DMS79 (cell line): ENCODE measurements at places on chromosomes 7 and 10.
A peak's percentile ranks its signal among the peaks of the same experiment; 100 is the strongest.

- DNase-seq: no peak
Observed at GRCh38 chr7:91098566-91098965, 165.7 kb upstream of the FZD1 start.

GRCh38 chr7:54141576-54141975 is 400.6 kb upstream of the VSTM2A start:
- no peak for DNase-seq

- DNase-seq: peak; percentile 9
Observed at GRCh38 chr7:85851571-85852193, 664.8 kb upstream of the SEMA3D start.

GRCh38 chr10:73206385-73206784 is 38.5 kb downstream of the FAM149B1 start:
- DNase-seq: no peak

GRCh38 chr7:20783700-20784387 is 2.8 kb downstream of the SP8 start:
- DNase-seq: no peak

GRCh38 chr10:103100620-103101019 is 92.5 kb downstream of the NT5C2 start:
- no peak for DNase-seq

DNA sequence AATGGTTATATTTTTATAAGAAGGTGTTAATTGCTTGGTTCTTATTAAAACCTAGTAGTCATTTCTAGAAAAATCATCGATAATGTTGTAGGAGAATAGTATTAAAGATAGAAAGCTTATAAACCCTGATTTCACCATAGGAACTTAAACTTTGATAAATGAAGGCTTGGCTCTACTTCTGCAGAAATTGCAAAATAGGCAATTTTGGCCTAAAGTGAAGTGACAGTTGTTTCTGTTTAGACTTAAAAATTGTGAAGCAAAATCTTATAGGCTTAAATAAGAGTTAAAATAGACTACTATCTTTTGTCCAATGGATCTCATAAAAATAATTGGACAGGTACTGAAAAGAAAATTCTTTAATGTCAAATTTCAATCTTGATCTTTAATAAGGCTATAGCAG is 321.6 kb upstream of the FZD8 start:
- no peak for DNase-seq

DNA sequence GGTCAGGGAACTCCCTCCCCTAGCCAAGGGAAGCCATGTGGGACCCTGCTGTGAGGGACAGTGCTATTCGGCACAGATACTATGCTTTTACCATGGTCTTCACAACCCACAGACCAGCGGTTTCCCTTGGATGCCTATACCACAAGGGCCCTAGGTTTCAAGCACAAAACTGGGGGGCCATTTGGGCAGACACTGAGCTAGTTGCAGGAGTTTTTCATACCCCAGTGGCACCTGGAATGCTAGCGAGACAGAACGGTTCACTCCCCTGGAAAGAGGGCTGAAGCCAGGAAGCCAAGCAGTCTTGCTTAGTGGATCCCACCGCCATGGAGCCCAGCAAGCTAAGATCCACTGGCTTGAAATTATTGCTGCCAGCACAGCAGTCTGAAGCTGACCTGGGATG is 156.8 kb downstream of the THSD7A start:
- no peak for DNase-seq
